ENCODE measurements at places on chromosomes 4 and X. TPM values are rescaled to one million over a fixed set of nuclear protein-coding genes. Genes with fewer than 3 reads are reported as not detected.

Gene SLIT2
- total RNA-seq, result 88.1 TPM

Gene SCRG1
- 2.3 TPM for total RNA-seq

Gene ZNF182
- 4.2 TPM for total RNA-seq

Gene PPID
- total RNA-seq, result 26.2 TPM

Gene GPR173
- total RNA-seq, result 0.83 TPM

Gene ANK2
- 84.8 TPM for total RNA-seq

Gene RGS12
- 16.2 TPM for total RNA-seq

Gene HMX1
- not detected for total RNA-seq

Gene TLR7
- total RNA-seq, result 1.2 TPM

Gene NOX1
- total RNA-seq, result not detected

Gene TCEAL6
- not detected for total RNA-seq

Gene DOK7
- 1.1 TPM for total RNA-seq

Gene ATOH1
- not detected for total RNA-seq

Gene SPANXN3
- total RNA-seq, result not detected

Gene GABRQ
- total RNA-seq, result not detected

Gene PRDM8
- 63.5 TPM for total RNA-seq

Gene MED28
- total RNA-seq, result 13.5 TPM

Gene NXF2
- total RNA-seq, result not detected

Gene KIT
- 43.0 TPM for total RNA-seq

DNA sequence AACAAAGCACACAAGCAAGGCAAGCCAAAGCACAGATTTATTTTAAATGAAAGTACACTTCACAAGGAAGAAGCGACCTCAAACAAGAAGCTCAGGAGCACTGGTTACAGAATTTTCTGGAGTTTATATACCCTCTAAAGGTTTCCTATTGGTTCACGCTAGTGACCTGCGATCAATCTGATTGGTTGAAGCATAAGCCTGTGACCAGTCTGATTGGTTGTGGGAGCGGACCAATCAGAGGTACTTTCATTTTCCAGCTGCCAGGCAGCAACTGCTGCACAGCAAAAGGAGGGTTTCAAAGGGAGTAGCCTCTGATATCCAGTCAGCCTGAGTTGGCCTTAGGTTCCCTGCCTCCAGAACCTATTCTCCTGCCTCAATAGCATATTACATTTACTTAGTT lies 4.6 kb upstream of the AREG start:
- H3K36me3 ChIP-seq, result no peaks in the 10 kb centered on the region
- no peak overlapping the region for H3K4me3 ChIP-seq
- no peak for DNase-seq
- no peak overlapping the region for H3K27ac ChIP-seq
- peaks cover 4% of the 10 kb centered on the region for H3K4me1 ChIP-seq

DNA sequence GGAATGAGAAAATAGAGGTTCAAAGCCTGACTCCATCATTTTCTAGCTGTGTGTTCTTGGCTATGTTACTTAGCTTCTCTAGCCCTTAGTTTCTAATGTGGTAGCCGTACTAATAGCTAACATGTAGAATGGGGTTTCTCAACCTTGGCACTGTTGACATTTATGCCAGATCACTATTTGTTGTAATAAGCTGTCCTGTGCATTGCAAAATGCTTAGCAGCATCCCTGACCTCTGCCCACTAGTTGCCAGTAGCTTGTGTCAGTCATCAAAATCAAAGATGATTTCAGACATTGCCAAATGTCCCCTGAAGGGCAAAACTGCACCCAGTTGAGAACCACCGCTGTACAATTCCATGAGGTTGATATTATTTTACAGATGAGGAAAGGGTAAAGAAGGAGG lies 18.3 kb upstream of the ADAMTS3 start:
- H3K27ac ChIP-seq, result no peak overlapping the region
- no peak overlapping the region for H3K4me3 ChIP-seq
- H3K36me3 ChIP-seq, result no peaks in the 10 kb centered on the region
- H3K27me3 ChIP-seq, result no peaks in the 10 kb centered on the region
- no peak for DNase-seq

GRCh38 chr4:10283761-10284160 lies 167.2 kb upstream of the WDR1 start:
- H3K27me3 ChIP-seq, result no peaks in the 10 kb centered on the region
- no peak overlapping the region for H3K4me3 ChIP-seq
- DNase-seq, result no peak
- H3K36me3 ChIP-seq, result no peaks in the 10 kb centered on the region
- no peak overlapping the region for H3K27ac ChIP-seq

DNA sequence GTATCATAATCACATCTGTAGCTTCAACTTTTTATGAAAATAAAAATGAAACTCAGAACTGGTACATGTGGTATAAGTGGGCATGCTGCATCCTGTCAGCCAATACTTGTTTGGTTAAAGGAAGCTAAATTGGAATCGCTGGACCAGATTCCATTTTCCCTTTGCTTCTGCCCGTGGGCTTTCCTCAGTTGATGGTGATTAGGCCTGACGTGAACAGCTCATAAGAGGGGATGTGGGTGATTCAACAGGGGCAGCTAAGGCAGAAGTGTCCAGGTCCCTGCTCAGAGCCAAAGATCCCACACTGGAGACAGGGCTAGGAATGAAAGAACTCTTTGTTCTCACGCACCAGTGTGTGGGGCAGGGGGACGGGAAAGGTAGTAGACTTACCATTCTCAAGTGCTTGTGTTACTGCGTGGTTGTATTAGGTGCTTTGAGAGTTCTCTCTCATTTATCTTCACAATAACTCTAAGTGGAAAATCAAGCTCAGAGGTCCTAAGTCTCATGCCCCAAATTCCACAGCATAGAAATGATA lies 63.2 kb upstream of the GUCY1A1 start:
- no peaks in the 10 kb centered on the region for H3K27me3 ChIP-seq
- H3K4me3 ChIP-seq, result no peak overlapping the region
- H3K27ac ChIP-seq, result no peak overlapping the region
- no peak for DNase-seq
- H3K4me1 ChIP-seq, result no peaks in the 10 kb centered on the region

- DNase-seq, result no peak
- no peaks in the 10 kb centered on the region for H3K27me3 ChIP-seq
- H3K36me3 ChIP-seq, result no peaks in the 10 kb centered on the region
- H3K27ac ChIP-seq, result no peak overlapping the region
- no peak overlapping the region for H3K4me3 ChIP-seq
- H3K4me1 ChIP-seq, result peaks cover 16% of the 10 kb centered on the region
These were observed 315.2 kb upstream of the SLIT2 start for GRCh38 chr4:19936476-19936875.

DNA sequence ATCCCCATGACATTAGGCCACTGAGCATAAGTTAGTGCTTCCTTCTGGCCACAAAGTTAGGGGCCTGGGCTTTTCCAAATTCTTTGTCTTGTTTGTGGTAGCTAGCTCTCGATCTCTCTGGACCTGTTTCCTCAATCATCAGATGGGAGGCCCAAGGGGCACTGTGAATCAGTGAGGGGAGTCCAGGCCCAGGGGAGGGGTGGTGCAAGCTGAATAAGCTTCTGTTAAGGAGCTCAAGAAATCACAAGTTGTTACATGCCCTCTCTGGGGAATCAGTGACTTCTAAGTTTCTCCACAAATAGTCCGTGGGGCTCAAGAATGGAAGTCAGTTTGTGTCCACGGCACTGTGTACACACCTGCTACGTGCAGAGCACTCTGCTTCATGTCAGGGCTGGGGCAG lies 15.1 kb downstream of the AWAT2 start:
- no peaks in the 10 kb centered on the region for H3K27me3 ChIP-seq
- no peak overlapping the region for H3K4me3 ChIP-seq
- DNase-seq, result no peak
- no peaks in the 10 kb centered on the region for H3K4me1 ChIP-seq

DNA sequence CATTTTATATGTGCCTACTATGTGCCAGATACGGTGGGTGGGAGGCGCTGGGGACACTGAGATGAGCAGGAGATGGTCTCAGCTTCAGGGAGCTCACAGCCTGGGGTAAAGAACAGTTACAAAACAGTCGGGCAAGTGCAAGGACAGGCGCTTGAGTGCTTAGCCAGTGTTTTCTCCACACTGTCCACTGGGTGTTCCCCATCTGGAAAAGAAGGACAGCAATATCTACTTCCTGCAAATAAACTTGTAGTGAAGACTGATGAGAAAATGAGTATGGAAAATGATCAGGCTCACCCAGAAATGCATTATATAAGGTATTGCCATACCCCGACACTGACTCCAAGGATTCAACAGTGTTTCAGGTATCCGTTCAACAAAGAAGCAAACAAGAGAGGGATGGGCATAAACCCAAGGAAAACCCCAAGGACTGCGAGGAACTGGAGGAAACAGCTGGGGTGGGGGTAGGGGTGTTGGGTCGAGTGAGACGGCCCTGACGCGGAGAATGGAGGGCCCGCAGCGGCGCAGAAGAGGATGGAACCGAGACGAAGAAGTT lies 835 bp downstream of the TMEM185A start:
- peaks cover 11% of the 10 kb centered on the region for H3K4me1 ChIP-seq
- H3K27ac ChIP-seq, result peak overlapping the region; percentile 82
- no peaks in the 10 kb centered on the region for H3K27me3 ChIP-seq
- no peak for DNase-seq
- peak overlapping the region; percentile 83 for H3K4me3 ChIP-seq
- H3K36me3 ChIP-seq, result no peaks in the 10 kb centered on the region

- peak within 1 kb of the TSS; percentile 94 for H3K27ac ChIP-seq
- H3K4me1 ChIP-seq, result no peaks in the 10 kb centered on the region
- H3K4me3 ChIP-seq, result peak within 1 kb of the TSS; percentile 77
- no peaks in the 10 kb centered on the region for H3K27me3 ChIP-seq
- no peaks in the 10 kb centered on the region for H3K36me3 ChIP-seq
- DNase-seq, result no peak
These were observed at the start of gene KLHL15 for GRCh38 chrX:24027086-24027485. KLHL15 (minus strand) TSS chrX:24027186; CDS start chrX:24006693, 20,493 bp downstream.

- H3K4me3 ChIP-seq, result no peak overlapping the region
- no peaks in the 10 kb centered on the region for H3K27me3 ChIP-seq
- H3K4me1 ChIP-seq, result no peaks in the 10 kb centered on the region
- no peak overlapping the region for H3K27ac ChIP-seq
- no peaks in the 10 kb centered on the region for H3K36me3 ChIP-seq
These were observed 334.6 kb downstream of the PCDH10 start for GRCh38 chr4:133483600-133484246.

DNA sequence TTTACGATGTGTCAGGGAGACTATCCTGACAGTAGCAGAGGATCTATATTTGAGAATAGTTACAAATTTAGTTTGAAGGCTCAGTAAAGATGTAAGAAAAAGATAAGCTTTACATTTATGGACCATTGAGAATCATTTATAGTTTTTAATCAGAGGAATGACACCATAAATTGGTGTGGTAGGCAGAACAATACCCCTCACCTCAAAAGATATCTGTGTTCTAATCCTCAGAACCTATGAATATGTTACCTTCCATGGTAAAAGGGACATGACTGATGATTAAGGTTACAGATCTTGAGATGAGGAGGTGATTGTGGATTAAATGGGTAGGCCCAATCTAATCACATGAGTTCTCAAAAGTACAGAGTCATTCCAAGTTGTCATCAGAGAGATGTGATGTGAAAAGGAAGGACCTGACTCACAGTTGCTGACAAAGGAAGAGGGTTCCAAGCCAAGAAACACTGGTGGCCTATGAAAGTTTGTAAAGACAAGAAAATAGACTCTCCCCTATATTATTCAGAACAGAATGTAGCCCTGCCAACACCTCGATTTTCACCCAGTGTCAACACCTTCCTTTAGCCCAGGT lies 27.0 kb downstream of the EREG start:
- H3K36me3 ChIP-seq, result no peaks in the 10 kb centered on the region
- no peak overlapping the region for H3K27ac ChIP-seq
- no peak for DNase-seq
- no peaks in the 10 kb centered on the region for H3K27me3 ChIP-seq
- H3K4me1 ChIP-seq, result no peaks in the 10 kb centered on the region

DNA sequence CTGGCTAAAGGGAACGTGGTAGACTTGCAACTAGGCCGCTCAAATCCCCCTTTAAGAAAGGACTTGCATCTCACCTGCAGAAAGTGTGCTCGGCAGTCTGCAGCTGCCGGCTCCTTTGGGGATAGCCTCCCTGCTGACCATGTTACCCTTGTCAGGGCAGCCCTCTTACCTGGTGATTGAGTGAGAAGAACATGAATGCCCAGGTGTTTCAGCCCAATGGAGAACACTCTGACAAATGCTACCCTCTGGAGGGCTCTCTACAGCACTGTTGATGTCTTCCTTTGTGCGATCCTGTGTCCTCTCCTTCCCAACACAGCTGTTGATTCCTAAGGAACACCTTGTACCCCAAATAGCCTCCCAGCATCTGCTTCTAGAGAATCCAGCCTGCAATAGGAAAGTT lies 178.7 kb upstream of the LDB2 start:
- DNase-seq, result peak; percentile 50
- H3K27ac ChIP-seq, result no peak overlapping the region
- H3K27me3 ChIP-seq, result no peaks in the 10 kb centered on the region
- H3K4me1 ChIP-seq, result no peaks in the 10 kb centered on the region

DNA sequence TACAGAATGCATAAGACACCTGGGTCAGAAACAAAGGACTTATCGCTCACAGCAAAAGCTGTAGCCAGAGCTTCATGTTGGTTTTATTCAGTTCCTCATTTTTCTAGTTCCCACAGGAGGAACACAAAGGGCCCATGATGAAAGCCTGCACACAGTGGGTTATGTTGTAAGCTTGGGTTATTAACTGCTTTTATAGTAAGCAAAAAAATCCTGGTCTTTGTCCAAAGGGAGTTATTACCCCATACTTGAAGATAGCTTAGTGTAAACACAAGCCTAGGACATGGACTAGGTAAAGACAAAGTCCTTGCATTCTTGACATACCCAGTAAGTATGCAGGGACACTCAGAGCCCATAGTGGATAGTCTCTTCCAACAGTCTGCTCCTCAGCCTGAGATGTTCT lies 11.7 kb downstream of the BBS12 start:
- H3K4me3 ChIP-seq, result no peak overlapping the region
- no peak for DNase-seq
- no peak overlapping the region for H3K27ac ChIP-seq
- H3K4me1 ChIP-seq, result no peaks in the 10 kb centered on the region
- H3K36me3 ChIP-seq, result peaks cover 20% of the 10 kb centered on the region

GRCh38 chr4:39713691-39714090 lies 15.8 kb downstream of the UBE2K start:
- no peak overlapping the region for H3K27ac ChIP-seq
- no peaks in the 10 kb centered on the region for H3K36me3 ChIP-seq

DNA sequence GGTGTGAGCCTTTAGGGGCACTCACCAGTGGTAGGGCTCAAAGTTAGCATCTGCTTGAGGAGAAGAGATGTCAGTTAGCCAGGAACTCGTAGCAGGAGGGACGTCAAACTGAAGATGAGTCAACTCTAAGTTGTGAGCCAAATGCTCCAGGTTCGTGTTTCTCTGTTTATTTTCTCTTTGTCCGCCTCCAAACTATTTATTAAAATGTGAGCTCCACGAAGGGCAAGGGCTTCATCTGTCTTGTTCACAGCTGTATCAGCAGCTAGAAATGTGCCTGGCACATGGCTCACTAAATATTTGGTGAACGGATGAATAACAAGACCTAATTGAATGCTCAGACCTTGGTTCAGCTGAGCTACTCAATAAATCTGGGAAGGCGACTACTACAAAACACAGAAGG lies 248.9 kb downstream of the BCOR start:
- H3K36me3 ChIP-seq, result no peaks in the 10 kb centered on the region
- no peak overlapping the region for H3K4me3 ChIP-seq
- no peak for DNase-seq
- H3K4me1 ChIP-seq, result no peaks in the 10 kb centered on the region
- H3K27me3 ChIP-seq, result no peaks in the 10 kb centered on the region

- H3K4me1 ChIP-seq, result peaks cover 67% of the 10 kb centered on the region
- no peaks in the 10 kb centered on the region for H3K27me3 ChIP-seq
- H3K36me3 ChIP-seq, result no peaks in the 10 kb centered on the region
- peak within 1 kb of the TSS; percentile 92 for H3K27ac ChIP-seq
- DNase-seq, result peak; percentile 98
These were observed at the start of gene HADH for GRCh38 chr4:107989537-107990386. HADH (plus strand) TSS chr4:107989889; CDS start chr4:107989933, 44 bp downstream.

GRCh38 chr4:107843391-107843790 lies 18.7 kb downstream of the SGMS2 start:
- no peak overlapping the region for H3K4me3 ChIP-seq
- peaks cover 45% of the 10 kb centered on the region for H3K4me1 ChIP-seq
- DNase-seq, result no peak
- no peak overlapping the region for H3K27ac ChIP-seq

Measured in esophagus muscularis mucosa (tissue), 4 donors.